ENCODE measurements at places on chromosomes 2 and 18.

- no peak for DNase-seq
These were observed 582 bp downstream of the RTP5 start for GRCh38 chr2:241870081-241870541.

DNA sequence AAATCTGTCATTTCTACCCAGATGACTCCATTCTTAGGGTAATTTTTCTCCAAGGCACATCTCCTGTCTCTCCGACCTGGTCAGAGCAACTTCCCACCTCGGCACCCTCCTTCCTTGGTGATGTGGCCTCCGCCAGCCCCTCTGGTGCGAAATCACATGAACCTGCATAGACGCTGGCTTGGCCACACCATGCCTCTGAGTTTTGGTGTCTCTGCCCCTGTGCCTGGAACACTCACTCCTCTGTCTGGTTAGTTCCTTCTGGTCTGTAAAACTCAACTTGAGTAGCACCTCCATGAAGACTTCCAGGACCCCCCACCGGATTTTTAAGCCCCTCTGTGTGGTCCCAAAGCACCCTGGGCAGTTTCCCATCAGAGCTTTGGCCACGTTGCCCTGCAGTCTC lies 83.2 kb upstream of the OTOS start:
- DNase-seq, result no peak

DNA sequence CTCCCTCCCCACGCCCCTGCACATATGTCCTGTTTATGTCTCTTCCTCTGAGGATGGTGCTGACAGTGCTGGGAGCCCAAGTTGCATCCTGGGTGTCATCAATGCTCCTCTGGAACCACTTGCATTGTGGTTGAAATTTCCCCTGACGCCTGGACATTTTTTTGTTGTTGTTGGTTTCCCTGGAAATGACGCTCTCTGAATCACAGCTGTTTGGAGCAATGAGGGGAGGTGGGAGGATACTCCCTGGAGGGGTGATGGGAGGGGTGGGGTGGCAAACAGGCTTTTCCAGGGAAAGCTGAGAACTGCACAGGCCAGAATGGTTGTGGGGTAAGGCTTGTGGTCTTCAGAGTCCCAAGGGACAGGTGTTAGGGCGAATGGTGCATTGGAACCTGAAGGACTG lies 29.6 kb downstream of the CELF4 start:
- no peak for DNase-seq

DNA sequence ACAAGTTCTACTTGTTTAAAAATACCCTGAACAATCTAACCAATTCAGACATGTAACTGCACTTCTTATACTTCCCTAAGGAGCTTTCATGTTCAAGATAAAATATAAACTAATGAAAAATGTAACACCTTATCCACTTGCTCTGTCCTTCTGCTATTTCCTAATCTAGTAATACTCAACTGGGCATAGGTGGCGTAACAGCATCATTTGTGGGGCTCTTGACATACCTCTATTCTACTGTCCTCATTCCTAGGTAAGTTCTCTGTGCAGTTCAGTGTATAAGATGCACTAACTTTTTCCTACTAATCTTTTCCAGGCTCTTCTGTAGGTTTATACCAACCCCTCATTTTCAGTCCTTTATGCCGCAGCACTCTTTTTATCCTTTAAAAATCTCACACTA lies 36.7 kb downstream of the PRKD3 start:
- peak; percentile 11 for DNase-seq

DNA sequence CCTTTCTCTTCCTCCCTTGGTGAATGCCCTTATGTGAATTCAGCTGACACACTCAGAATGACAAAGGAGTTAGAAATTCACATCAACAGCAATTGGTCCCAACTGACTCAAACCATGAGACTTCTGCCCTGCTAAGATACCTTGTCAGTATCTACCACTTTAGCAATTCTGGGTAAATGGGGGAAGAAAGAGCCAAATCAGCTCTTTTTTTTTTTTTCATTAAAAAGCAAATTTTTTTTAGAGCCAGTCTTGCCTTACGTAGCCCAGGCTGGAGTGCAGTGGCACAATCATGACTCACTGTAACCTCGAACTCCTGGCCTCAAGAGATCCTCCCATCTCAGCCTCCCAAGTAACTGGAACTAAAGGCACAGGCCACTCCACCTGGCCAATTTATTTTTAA lies 1.7 kb upstream of the PPP4R1 start:
- peak; percentile 10 for DNase-seq

DNA sequence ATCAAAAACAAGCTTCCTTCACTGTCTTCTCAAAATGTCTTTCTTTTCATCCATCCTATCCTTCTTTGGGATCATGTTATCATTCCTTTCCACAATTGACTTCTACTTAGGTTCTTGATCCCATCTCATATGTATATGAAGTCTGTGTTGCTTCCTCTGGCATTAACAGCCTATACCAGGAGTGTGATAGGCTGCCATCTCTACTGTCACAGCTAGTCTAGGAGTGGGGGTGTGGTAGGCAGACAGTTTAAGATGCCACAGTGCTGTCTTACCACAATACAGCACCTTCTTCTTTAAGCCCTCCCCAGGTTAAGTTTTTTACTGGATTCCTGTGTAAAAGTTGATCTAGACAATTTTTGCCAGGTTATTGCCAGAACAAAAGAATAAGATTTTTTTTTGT lies 3.7 kb upstream of the HTR2B start:
- no peak for DNase-seq

- DNase-seq, result peak; percentile 61
These were observed 182.9 kb downstream of the IKZF2 start for GRCh38 chr2:212968284-212969081.

- no peak for DNase-seq
These were observed 270.8 kb downstream of the NYAP2 start for GRCh38 chr2:225670111-225670974.

GRCh38 chr2:144998435-144998834 lies 478.5 kb upstream of the ZEB2 start:
- no peak for DNase-seq

DNA sequence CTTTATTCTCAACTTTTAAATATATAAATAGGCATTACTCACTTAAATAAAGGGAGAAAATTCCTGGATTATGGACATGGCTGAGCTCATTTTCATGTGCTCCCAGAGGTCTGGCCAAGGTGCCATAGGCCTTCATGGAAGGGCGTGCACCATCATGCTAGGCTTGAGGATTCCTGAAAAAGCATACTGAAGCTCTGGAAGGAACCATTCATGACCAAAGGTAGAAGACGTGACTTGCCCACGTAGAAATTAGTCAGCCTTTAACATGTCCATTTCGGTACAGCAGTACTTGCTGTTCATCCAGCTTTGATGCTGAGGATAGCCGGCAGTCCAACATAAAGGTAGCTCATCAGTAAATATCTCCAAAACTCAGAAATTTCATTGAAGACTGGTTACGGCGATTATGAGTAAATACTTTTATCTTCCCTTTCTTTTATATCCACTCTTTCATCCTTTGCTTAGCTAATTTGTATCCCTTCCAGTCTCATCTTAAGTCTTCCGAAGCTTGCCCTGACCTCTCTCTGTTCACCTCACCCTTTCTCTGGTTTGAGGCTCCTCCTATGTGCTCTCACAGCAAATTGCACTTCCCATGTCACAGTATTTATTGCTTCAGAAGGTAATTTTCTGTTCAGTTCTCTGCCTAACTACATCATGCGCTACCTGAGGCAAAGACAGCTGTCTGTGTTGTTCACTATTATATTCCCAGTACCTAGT lies 32.3 kb upstream of the ASNSD1 start:
- no peak for DNase-seq

GRCh38 chr2:10837298-10838266 lies 25.0 kb upstream of the PDIA6 start:
- DNase-seq, result no peak

DNA sequence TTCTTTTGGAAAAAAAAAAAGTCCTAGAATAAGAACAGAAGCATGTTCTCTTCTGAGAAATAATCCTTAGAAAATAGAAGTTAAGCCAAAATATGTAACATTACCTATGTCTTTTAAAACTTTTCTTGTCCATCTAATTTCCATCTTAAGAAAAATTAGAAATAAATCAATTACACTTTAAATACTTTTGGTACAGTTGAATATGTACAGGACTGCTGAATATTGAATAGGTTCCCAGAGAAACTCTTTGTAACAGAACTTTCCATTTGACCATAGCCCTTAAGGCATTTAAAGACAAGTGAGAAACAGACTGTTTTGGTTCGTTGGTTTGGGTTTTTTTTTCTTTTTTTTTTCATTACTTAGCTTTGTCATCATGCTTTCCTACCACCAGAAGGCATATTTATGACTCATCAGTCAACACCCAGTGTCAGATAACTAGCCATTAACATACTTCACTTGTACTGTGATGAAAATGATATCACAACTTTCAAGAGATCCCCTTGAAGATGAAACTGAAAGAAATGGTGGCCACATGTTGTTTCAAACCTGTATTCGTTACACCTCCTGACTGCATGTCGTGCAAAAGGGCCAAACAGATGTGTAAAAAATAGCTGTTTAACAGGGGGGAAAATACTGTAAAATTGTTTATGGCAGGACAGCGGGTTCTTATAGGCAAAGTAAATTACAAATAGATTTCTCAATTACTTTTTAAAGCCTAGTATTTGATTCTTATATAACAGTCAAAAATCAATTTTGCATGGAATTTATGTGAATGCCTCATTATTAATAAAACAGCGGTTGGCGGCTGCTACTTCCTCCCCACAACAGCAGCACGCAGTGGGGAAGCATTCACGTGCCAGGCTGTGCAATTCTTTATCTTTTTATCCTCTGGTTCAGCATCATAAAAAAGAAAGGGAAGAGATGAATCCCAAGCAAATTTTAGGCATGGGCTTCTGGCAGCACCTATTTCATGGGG lies 280.7 kb upstream of the HNRNPA3 start:
- peak; percentile 89 for DNase-seq

- no peak for DNase-seq
These were observed 57.6 kb downstream of the BOLA3 start for GRCh38 chr2:74089816-74090745.

GRCh38 chr2:171389780-171390179 lies 44.0 kb downstream of the METTL8 start:
- no peak for DNase-seq

DNA sequence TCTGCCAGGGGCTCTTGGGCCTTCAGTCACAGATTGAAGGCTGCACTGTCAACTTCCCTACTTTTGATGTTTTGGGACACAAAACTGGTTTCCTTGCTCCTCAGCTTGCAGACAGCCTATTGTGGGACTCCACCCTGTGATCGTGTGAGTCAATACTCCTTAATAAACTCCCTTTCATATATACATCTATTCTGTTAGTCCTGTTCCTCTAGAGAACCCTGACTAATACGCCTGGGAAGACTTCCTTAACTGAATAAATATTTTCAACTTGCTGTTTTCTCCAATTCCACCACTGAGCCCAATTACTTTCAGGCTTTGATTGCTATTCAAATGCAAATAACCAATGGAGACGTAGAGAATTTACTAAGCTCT lies 61.4 kb upstream of the CCDC195 start:
- no peak for DNase-seq

DNA sequence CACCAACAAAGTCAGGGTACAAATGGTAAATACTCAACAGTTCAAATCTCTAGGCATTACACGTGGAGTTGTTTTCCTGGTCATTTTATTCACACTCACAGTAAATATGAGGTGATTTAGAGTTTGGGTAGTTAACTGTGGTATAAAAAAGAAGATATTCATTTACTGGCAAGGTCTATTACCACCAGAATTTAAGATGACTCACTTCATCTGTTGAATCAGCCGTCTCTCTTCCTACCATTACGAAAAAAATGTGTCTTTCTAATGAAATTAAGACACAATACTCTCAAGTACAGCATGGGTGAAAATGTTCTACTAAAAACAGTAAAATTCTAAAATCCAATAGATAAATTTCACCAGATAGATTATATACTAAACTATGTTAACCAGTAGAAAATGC lies 21.0 kb upstream of the GPR75 start:
- DNase-seq, result peak; percentile 2

DNA sequence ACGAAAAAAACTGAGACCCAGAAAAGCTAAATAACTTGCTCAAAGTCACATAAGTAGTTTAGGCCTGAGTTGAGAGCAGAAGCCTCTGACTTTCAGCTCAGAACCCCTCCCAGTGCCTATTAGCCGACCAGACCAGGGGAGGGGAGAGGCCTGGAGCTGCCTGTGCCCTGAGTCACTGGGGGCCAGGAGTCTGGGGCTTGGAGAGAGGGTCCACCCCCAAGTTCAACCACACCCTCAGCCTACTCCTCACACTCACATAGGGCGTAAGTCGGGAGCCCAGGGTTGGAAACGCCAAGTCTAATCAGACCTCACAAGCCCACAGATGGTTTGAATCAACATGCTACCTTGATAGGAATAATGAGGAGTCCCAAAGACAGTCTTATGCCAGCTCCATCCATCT lies 12.6 kb upstream of the PKDCC start:
- DNase-seq, result no peak

- DNase-seq, result no peak
These were observed 55.7 kb downstream of the RTTN start for GRCh38 chr18:70149616-70150301.

DNA sequence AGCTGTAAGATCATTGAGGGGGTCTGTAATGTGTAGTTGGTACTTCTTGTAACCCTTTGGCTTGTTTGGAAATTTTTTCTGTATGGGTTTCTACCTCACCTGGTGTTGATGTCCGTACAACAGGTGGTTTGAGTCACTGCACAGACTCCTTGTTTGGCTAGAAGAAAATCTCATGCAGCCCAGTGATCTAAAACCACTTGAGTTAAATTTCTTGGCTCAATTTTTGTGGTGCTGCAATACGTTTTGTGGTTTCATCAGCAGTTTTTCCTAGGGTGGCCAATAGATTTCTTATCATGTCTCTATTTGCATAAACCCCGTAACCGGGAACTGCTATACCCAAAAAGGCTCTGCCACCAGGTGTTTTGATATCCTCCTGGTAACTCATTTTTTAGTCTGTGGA lies 43.4 kb downstream of the CERS6 start:
- DNase-seq, result no peak

GRCh38 chr18:52670896-52671295 lies 330.9 kb downstream of the DCC start:
- no peak for DNase-seq

- DNase-seq, result no peak
These were observed 40.5 kb downstream of the MTHFD2 start for GRCh38 chr2:74238879-74239278.

GRCh38 chr2:168457190-168457895 lies 1.3 kb downstream of the CERS6 start:
- DNase-seq, result no peak

DNA sequence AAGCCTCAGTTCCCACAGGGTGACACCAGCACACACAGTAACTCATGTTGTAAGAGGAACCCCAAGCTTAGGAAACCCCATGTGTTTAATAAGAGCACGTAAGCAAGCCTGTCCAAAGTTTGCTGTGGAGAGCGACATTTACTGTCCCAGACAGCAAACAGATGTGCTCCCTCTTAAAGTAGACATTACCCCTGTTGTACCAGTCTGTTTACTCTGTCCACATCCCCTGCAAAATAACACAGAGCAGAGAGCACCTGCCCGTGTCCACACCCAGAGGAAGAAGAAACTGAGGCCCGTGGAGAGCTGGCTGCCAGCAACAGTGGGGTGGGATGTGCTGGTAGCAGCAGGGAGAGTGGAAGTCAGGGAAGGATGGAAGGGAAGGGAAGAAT lies 243.5 kb downstream of the GBX2 start:
- no peak for DNase-seq

- peak; percentile 83 for DNase-seq
These were observed 97.6 kb downstream of the NDUFA10 start for GRCh38 chr2:239927424-239927981.

- DNase-seq, result no peak
These were observed 144.8 kb downstream of the PXDN start for GRCh38 chr2:1599301-1600085.

Data from activated CD4-positive, alpha-beta T cell treated with anti-CD3 and anti-CD28 coated beads, Interleukin-2, Interleukin-4, amounts not matched to agents 100 ng/mL and 50 ng/mL, durations not matched to agents 16 hours and 8 hours (primary cell).